ENCODE measurements at places on chromosomes 4 and X.

GRCh38 chrX:149759824-149760223 lies 14.0 kb upstream of the HSFX1 start:
- DNase-seq: no peak

GRCh38 chrX:2620576-2620975 lies 70.5 kb upstream of the CD99 start:
- DNase-seq: no peak

GRCh38 chrX:70439016-70439415 lies 5.6 kb upstream of the DLG3 start:
- peak; percentile 46 for DNase-seq

GRCh38 chr4:182143822-182144625 lies 99.2 kb upstream of the TENM3 start:
- peak; percentile 83 for DNase-seq

DNA sequence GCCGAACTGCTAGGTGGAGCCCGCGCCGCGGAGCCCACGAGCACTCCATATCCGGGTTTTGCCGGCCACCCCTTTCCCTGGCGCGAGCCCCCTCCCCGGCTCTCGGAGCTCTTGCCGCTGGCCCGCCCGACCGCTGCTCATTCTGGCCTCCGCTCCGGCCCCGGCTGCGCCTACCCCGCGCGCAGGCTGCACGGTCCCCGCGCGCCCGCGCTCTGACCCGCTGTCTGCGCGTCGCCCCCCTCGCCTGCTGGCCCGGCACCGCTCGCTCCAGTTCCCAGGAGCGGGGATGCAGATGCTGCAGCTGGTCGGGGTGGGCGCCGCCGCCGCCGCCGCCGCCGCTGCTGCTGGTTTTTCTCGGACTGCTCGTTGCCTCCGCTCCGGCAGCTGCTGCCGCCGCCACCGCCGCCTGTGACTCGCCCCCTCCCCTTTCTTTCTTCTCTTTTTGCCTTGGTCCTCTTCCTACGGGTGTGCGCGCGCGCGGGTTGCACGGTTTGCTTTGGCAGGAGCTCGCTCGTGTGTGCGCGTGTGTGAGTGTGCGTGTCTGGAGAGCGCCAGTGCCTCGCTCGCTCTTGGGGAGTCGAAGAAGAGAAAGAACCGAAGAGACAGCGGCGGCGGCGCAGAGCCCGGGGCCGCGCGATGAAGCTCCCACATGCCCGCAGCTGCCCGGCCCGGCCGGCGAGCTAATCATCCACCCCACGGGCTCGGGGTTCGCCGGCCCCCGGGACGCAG lies at the start of gene ADGRL3:
ADGRL3 (plus strand) TSS at position 140 of the 729 bp plus-strand sequence.
- DNase-seq: no peak

- no peak for DNase-seq
Observed at GRCh38 chr4:70754470-70754869, 32.7 kb downstream of the RUFY3 start.

DNA sequence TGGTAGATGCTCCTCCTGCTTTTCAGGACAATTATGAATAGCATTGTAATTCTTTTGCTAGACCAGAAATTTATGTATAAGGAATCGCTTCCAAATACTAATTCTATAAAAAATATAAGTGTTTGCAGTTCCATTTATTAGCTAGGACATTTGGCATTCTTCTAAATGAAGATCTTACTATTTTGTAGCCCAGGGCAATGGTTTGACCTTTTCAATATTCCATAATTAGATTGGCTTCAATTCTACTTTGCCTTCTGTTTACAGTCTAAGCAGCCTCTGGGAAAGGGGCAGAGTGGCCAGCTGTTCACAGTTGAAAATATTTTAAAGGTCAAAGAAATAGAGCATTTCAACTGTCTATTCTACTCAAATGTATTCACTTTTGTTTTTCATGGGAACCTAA lies 912.1 kb upstream of the GRIA3 start:
- DNase-seq: no peak

DNA sequence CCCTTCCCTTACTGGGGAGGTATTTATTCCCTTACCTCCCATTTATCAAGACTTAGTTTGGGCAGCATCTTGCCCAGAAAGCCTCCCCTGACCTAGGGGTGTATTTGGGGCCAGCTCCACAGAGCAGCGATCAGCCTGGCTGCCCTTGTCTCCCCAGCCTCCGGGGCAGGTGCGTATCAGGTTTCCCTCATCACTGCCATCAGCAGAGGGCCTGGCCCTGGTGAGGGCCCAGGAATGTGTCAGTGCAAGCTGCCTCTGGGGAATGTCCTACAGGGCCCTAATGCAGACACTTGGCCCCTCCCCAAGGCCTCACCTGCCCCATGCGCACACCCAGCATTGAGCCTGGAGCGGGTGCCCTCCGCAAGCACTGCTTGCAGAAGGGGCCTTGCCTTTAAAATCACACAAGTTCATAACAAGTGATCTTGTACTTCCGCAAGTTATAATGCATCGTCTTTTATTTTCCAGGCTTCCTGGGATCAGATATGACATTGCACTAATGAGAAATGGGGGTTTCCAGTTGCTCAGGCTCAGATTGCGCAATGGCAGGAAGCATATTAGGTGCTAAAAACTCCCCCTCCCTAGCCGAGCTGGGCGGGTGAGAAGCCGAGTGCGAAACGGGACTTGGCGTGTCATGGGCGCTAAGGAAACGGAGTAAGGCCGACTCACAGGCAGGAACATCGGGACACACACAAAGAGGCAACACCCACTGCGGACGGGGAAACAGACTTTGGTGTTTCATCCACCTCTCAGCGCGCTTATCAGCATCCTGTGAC lies 25.4 kb upstream of the AFAP1 start:
- no peak for DNase-seq

- DNase-seq: no peak
Observed at GRCh38 chrX:22139822-22140221, 107.7 kb downstream of the PHEX start.

All from LHCN-M2 (cell line).